ENCODE measurements at places on chromosomes 6 and 20.

- no peak for DNase-seq
Measured at GRCh38 chr6:69581581-69581980, 215.2 kb downstream of the LMBRD1 start.

GRCh38 chr6:92849636-92850035 is 569.7 kb downstream of the EPHA7 start:
- no peak for DNase-seq

DNA sequence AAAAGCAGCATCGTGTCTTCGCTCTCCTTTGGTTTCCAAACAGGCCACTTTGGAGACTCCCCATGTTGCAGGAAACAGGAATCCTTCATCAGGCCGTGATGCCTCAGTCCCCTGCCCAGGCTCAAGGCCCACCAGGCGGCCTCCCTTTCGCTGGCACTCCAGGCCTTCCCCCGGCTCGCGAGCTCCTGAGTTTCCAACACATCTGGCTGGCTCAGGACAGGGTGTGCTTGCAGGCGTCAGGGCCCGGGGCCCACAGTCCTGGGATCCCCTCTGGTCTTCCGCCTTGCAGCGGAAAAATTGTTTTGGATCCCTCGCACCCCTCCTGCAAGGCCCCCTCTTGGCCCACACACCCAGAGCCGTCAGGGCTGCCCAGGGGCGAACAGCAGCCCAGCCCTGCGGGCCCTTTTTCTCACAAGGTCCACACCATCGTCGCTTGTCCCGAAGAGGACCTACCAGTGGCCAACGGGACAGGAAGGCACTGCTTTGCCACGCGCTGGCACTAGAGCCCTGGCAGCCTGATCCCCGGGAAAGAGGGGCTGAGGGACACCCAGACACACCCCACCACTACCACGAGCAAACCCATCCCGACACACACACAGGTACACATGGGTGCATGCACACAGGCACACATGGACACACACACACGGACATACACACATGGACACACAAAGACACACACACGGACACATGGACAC is 1930.9 kb upstream of the DEFB115 start:
- no peak for DNase-seq

DNA sequence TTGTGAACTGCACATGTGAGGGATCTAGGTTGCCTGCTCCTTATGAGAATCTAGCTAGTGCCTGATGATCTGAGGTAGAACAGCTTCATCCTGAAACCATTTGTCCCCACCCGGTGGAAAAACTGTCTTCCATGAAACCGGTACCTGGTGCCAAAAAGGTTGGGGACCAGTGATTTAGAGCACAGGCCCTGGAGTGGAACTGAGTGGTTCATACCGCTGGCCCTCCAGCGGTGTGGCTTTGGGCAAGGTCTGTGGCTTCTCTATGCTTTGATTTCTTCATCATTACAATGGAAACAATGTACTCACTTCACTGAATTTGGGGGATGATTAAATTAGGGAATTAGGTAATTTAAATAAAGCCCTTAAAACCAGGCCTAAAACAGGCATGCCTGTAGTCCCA is 36.3 kb downstream of the CD164 start:
- no peak for DNase-seq

DNA sequence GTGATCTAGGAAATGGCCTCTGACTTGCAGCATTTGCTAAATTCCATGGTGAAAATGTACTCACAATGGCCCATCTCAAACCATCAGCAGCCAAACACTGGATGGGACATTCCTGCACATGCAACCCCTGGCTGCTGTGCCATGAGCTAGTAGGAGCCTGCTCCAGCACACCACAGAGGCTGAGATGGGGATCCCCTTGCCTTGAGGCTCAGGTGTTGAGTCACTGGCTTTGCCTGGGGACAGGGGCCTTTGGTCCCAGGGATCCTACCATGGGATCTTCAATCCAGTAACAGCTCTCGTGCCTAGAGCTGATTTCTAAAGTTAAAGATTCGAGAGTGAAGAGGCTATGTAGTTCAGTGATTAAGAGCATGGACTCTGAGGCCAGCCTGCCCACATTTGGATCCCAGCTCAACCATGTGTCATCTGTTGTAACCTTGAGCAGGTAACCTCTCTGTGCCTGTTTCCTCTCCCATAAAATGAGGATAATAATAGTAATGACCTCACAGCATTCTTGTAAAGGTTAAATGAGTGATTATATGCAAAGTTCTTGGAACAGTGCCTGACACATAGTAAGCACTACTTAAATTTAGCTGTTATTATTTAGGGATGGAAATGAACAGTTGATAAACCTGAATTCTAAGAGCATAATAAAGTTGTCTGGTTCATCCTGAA is 16.4 kb downstream of the FOXQ1 start:
- no peak for DNase-seq

DNA sequence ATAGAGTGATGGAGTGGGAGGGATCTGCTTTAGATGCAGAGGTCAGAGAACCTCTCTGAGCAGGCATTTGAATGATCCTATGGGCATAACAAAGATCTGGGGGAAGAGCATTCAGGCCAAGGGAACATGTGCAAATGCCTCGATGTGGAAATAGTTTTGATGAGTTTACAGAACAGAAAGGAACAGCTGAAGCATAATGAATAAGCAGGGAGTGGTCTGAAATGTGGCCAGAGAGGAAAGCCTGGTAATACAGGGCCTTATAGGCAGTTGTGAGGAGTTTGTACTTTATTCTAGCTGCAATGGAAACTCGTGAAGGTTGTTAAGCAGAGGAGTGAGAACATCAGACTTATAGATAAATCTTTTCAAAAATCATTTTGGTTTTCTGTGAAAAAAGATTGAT is 33.0 kb upstream of the ME1 start:
- DNase-seq, result no peak

DNA sequence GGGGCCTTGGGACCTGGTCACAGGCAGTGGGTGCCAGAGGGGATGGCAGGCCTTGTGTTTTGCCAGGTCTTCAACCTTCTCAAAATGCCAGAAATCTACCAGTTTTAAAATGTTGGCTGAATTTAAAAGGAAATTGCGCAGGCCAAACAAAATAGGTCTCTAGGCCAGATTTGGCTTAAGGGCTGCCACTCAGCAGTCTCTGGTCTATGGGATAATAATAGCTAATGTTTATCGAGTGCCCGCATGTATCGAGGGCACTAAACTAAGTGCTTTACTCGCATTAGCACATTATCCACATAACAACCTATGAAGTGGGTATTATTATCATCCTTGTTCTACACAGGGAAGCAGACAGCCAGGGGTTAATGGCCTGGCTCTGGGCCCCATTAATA is 11.0 kb downstream of the E2F3 start:
- DNase-seq, result no peak

GRCh38 chr20:15992564-15992963 is 580.7 kb downstream of the KIF16B start:
- DNase-seq, result no peak

- no peak for DNase-seq
Measured at GRCh38 chr6:18347021-18347577, 40.1 kb upstream of the RNF144B start.

DNA sequence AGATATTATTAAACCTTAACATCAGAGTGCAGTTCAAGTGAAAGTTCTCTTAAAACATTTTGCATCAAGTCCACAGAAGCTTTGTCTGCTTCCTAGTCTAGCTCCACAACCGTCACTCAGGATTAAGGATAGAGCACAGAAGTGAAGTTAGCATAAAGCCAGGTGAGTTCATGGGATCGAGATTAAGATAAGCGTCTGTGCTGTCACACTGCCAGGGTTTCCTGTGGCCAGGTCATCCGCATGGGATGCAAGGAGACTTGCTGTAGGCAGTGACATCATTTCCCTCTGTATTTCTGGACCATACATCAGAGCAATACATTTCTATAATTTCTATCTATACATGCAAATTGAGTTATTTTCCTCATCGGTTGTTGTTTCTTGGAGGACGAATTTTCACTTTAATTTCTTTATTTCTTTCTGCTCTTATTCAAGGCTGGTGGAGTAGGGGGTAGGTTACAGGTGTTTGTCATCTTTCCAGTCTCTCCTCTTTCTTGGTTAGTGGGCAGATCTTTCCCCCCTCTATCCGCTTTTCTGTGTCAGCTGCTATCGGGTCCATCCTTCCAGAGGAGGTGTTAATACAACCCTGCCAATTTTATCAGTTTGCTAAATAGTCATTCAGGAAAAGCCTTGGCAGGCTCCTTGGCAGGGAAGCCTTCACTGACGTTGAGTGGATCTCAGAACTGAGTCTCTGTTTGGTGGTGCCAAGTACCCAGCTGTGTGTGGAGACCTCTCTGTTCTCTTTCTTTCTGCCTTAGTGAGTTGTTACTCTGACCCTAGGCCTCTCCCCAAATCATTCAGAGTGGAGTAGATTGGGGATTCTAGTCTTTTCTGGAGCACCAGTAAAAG is 307.6 kb upstream of the MAP3K7 start:
- DNase-seq, result no peak

DNA sequence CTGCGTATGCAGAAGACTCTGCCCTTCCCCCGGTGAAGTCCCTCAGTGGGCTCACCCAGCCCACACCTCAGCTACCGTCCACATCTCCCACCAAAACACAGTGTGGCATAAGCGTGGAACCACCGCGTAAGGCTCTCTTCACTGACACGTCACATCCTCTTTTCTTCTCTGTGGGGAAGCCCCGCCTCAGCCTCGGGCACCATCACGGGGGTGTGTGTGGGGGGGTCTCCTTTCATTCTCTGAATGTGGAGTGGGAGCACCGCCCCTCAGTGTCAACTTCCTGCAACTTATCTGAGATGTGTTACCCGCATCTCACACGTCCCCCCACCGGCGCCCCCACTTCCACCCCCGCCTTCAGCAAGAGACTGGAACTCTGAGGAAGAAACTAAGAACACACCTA is 388.4 kb upstream of the JARID2 start:
- no peak for DNase-seq

DNA sequence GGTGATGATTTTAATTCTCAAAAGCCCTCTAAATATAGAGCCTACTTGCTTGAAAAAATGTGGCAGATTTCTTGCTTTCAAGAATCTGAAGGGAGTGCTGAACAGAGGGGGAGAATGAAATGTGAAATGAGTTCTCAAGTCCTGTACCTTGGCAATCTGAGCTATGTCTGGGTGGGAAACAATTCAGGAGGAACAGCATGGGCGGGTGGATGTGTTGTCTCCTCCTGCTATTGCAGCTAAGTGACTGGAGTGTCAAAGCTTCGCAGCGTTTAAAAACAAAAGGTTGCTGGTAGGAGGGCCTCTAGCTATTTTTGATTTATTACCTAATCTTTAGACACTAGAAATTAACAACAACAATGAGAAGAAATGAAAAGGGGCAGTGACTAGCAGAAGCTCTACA is 102.5 kb upstream of the ARG1 start:
- DNase-seq, result no peak

DNA sequence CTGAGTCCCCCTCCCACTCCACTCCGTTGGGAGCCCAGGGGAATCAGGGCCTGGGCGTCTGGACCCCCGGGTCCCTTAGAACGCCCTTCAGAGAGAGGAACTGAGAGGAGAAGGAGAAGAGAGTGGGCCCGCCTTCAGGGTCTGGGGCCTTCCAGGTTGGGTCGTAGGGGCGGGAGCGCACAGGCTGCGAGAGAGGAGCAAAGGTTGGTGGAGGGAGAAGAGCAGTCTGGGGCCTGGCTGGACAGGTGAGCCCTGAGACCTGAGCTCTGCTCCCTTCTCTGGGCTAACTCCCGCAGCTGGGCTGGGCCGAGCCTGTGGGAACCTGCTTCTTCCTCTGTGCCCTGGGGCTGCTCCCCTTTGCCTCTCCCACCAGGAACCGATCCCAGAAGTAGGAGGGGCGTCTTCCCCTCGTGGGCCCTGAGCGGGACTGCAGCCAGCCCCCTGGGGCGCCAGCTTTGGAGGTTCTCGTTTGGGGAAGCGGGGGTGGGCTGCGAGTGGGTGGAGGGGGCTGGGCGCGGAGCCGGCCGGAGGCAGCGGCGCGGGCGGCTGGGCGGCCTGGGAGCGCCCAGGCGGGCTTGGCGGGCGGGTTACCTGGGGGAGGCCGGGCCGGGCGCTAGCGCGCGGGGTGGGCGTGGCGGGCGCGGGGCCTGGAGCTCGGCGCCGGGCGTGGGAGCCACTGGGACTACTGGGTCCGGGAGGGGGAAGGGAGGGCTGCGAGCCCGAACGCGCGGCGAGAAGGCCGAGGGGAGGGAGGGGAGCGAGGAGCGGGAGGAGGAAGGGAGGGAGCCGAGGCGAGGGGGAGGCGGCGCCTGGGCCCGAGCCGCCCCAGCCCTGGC is at the start of gene DDR1:
Gene DDR1, plus strand, starts transcription at position 835 of the 836 bp plus-strand sequence. CDS start 4,211 bp downstream, outside the sequence.
- no peak for DNase-seq

GRCh38 chr20:37759052-37759553 is 65.3 kb downstream of the CTNNBL1 start:
- no peak for DNase-seq

Data from stromal cell of bone marrow (primary cell).